ENCODE measurements at places on chromosomes 1 and 21. TPM values are rescaled to one million over a fixed set of nuclear protein-coding genes. Genes with fewer than 3 reads are reported as not detected.

Gene MYOG
- 0.35 TPM for polyA plus RNA-seq

Gene PEX14
- polyA plus RNA-seq, result 18.6 TPM

Gene ARHGAP30
- 1.9 TPM for polyA plus RNA-seq

Gene VANGL1
- polyA plus RNA-seq, result 17.4 TPM

Gene LEFTY2
- 1.2 TPM for polyA plus RNA-seq

Gene LAD1
- polyA plus RNA-seq, result 28.0 TPM

Gene DDR2
- 25.2 TPM for polyA plus RNA-seq

Gene KCNJ9
- 0.14 TPM for polyA plus RNA-seq

Gene SLC6A9
- polyA plus RNA-seq, result 7.6 TPM

Gene CLDN17
- not detected for polyA plus RNA-seq

Gene KLHDC7A
- polyA plus RNA-seq, result 15.0 TPM

Gene OLIG1
- not detected for polyA plus RNA-seq

Gene CDCA8
- 18.1 TPM for polyA plus RNA-seq

Gene ITPKB
- 28.6 TPM for polyA plus RNA-seq

Gene GPR161
- 19.1 TPM for polyA plus RNA-seq

Gene CORT
- polyA plus RNA-seq, result 0.96 TPM

Gene CCDC24
- 27.0 TPM for polyA plus RNA-seq

Gene PPIAL4G
- not detected for polyA plus RNA-seq

Gene GUCA2B
- not detected for polyA plus RNA-seq

Gene PDC
- polyA plus RNA-seq, result 0.96 TPM

Gene PADI1
- polyA plus RNA-seq, result 0.06 TPM

Gene NBPF15
- polyA plus RNA-seq, result 53.5 TPM

Gene EPHA10
- 0.09 TPM for polyA plus RNA-seq

Gene CD247
- polyA plus RNA-seq, result 0.55 TPM

Gene CNR2
- 0.07 TPM for polyA plus RNA-seq

Gene FCRLA
- 0.12 TPM for polyA plus RNA-seq

Gene WNT9A
- 1.5 TPM for polyA plus RNA-seq

Gene KMO
- polyA plus RNA-seq, result 23.1 TPM

Gene SFN
- 1.1 TPM for polyA plus RNA-seq

Gene OR10Z1
- polyA plus RNA-seq, result 0.10 TPM

Gene LRRIQ3
- polyA plus RNA-seq, result 3.5 TPM

Gene ACTL8
- not detected for polyA plus RNA-seq

Gene FMO2
- 1.6 TPM for polyA plus RNA-seq

Gene SLC30A2
- 4.4 TPM for polyA plus RNA-seq

Gene CCDC27
- polyA plus RNA-seq, result 0.19 TPM

Gene ALG14
- polyA plus RNA-seq, result 13.4 TPM

Gene CD1D
- polyA plus RNA-seq, result 7.6 TPM

Gene CFAP74
- 0.57 TPM for polyA plus RNA-seq

Gene IKBKE
- 4.9 TPM for polyA plus RNA-seq

Gene LINGO4
- polyA plus RNA-seq, result not detected

Gene GLMN
- 17.4 TPM for polyA plus RNA-seq

Gene SH2D5
- 1.2 TPM for polyA plus RNA-seq

Gene S100A9
- 7.7 TPM for polyA plus RNA-seq

Gene TSACC
- polyA plus RNA-seq, result 0.57 TPM

Gene C1orf105
- 0.25 TPM for polyA plus RNA-seq

Gene KLHDC9
- polyA plus RNA-seq, result 21.5 TPM

Gene MYCL
- 7.5 TPM for polyA plus RNA-seq

Measured in left renal cortex interstitium (tissue), 4 donors.